ENCODE measurements at places on chromosomes 2 and 18.

GRCh38 chr2:201523506-201523905, 72.0 kb downstream of the STRADB start:
- no peak for DNase-seq

DNA sequence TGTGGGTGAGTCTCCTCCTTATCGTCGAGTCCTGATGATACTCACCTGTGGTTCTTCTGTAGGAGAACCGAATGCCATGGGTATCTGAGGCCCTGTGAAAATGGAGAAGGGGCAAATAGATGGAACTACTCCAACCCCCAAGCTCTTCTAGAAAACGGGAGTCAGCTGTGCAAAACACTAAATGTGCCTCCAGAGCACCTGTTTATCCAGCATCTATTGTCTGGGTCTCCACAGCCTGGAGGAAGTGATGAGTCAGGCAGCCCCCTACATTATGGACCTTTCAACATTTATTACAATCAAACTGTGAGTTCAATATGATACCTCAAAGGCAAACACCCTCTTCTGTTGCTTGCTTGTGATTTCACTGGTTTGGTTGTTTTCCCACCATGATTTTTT, 9.8 kb upstream of the LRRFIP1 start:
- DNase-seq: no peak

DNA sequence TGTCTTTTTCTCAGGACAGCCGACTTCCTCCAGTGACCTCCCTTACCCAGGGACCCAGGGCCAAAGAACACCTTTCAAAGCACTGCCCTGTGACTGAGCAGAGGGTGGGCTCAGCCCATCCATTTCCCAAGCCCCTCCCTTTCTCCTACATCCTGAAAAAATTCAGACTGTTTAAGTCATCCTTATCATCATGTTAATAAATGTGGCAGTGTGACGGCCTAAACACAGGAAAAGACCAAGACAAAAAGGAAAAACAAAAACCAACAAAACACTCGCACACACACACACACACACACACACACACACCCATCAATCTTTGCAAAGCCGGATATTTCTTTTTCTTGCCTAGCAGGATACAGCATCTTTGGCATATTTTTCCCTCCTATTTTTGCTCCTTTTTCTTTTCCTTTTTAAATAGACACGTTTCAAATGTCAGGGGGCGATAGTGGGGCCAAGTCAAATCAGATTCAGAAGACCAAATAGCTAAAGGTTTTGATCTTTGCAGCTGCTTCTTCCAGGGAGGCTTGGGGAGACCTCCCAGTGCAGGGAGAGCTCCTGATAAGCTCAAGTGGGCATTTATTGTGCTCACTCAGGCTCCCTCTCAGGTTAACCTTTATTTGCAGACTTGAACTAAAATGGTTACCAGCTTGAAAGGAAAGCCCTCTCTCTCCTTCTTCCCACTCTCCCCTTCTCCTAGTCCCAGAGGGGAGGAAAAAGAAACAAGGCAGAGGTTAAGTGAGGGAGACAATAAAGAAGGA, 39.5 kb upstream of the NRP2 start:
- DNase-seq: no peak

GRCh38 chr18:65409261-65409660, 341.6 kb upstream of the CDH7 start:
- no peak for DNase-seq

DNA sequence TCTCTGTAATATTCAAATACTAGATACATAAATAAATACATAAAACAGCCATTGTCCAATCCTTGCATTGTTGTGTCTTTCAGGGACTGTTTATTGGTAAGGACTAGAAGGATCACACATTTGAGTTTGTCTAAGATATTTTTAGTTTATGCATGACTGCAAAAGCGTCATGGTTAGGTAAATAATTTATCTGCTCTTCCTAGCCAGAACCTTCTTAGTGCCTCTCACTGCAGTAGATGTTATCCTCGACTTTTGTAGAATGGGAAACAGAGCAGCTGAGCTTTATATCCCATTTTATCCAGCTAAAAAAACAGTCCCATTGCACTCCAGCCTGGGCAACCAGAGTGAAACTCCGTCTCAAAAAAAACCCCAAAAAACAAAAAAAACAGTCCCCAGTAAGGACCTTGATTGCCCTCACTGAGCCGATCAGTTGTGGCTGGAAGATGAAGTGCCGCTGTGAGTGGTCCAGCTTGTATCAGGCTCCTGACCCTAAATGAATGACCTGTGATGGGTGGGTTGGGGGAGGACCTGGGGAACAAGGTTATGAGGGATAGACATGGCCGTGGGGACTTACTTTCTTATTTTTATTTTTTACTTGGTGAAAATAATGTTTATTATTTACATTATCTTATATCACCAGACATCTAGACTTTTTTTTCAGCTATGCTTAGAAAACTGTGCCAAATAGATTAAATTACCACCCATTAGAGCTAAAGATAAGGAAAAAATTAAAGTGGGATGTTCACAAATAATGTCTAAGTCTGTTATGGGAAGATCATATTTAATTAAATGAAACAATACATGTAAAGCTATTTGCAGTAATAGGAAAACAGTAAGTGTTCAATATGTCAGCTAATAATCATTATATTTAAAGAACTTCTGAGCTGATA, 10.9 kb upstream of the ADAM23 start:
- no peak for DNase-seq

DNA sequence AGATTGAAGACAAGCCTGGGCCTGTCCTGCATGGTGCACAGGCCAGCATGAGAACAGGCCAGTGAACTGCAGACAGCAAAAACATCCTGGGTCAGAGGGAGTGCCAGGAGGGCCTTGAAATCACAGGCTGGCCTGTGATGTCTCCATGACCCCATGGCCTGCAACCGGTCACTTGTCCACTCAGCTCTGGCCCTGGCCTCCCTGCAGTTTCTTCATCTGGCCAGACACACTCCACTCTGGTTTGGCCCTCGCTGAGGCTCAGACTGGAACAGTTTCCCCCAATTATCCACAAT, 12.6 kb downstream of the CYRIA start:
- no peak for DNase-seq

GRCh38 chr2:159933727-159934049, 128.7 kb downstream of the PLA2R1 start:
- no peak for DNase-seq

- no peak for DNase-seq
Observed at GRCh38 chr2:236240228-236240990, 23.8 kb downstream of the ASB18 start.

DNA sequence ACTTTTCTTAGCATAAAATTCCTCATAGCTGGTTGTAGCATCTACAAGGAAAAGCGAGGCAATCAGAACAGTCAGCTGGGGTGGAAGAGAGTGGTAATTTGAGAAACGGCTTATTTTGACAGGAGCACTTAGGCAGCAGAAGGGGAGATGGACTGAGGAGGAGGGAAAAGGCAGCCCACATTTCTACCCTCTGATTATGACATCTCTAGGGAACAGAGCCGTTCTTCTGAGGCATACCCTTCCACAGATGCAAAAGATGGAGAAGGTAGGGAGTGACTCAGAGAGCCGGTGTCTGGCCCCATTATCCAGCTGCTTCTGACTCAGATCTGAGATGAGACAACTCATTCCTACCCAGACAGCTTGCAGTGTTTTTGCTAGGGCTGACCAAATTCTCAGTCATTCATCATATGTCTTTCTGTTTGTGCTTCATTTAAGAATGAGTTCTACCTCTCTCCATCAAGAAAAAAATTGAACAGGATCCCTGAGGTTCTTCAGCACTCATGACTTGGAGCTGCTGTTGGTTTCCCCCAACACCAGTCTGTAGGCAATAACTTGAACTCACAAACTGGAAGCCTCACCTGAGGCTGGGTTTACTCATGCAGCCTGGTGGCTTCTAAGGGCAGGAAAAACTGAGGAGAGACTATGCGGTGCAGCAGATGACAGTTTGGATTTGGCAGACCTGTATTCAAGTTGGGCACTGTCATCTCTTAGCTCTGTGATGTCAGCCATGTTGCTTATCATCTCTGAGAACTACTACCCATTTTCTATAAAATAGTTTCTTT, 15.9 kb upstream of the SEC11C start:
- no peak for DNase-seq

- no peak for DNase-seq
Observed at GRCh38 chr18:48837676-48838075, 113.1 kb downstream of the SMAD7 start.

DNA sequence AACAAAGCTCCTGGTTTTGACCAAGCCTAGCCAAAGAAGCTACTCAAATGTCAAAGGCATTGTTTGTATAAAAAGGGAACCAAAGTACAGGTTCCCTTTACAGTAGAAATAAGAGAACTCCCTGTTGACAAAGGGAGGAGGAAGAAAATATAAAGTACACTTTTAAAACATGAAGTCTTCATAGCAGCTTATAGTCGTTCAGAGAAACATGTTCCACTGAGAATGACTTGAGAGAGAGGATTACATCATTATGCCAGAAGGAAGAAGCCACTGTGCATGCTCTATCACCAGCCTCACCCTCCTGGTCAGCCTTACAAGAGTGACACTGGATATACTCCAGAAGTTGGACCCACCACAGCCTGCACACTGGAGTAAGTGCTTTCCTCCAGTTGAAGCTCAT, 2.5 kb upstream of the DHRS9 start:
- no peak for DNase-seq

DNA sequence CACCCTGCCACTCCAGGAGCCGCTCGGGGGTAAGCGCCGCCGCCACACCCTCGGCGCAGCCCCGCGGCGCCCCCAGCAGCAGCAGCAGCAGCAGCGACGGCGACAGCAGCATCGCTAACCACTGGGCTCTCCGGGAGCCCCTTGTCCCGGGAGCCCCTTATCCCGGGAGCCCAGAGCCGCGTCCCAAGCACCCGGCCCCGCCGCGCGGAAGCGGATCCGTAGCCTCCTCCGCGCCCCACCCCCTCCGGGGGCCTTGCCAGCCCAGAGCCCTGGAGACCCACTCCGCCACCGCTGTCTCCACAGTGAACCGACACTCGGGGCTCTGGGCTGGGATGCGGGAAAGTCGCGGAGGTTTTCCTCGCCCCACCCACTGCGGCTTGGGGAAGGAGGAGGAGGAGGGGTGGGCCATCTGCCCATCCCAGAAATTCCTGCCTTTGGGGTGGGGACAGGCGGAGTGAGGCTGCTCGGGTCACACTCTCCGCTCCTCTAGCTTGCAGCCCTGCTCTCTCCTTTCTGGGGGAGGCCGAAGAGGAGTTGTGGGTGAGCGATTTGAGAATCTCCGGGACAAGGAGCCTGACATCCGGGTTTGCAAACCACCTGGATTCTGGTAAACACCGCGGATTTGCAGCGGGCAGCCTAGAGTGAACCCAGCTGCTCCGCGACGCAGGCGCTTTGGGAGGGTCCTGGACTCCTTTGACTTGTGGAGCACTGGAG, at the start of gene PLA2R1:
TSS of gene PLA2R1 (minus strand) at position 324 of the 714 bp plus-strand sequence. CDS start at position 112, 212 bp downstream.
- DNase-seq: no peak

DNA sequence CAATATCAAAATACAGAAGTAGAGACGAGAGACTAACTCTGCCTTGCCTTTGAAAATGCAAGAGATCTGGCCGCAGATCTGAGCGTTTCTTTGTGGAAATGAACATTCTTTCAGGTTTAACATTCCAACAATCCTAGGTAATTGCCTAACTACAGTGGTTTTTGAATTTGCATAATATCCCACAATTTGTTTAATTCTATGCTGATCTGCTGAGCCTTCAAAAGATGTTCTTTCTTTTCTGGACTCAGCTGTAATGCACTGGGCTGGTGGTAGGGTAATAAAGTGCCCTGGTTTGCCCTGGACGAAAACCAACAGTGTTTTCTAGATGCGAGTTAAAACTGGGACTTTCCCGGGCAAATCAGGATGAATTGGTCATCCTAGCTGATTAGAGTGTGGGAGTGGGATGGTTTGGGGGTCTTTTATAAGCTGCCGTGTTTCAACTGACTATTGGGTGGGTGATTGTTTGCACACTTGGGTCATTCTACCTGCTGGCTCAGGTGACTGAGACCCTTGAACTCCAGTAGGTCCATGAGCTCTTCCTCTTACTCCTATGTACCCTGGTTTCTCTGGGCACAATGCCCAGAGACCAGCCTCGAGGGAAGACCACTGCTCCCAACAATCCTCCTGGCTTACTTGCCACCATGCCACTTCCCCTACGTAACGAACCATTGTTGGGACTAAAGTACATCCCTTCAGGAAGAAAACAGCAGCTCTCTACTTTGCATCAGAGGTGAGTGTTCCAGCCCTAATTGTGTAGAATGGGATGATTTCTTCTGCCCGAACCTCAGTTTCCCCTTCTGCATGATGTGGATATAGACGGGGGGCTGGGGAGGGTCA, 3.4 kb upstream of the PAX8 start:
- DNase-seq: no peak
